ENCODE measurements at places on chromosomes 1 and 21.

GRCh38 chr1:9652379-9653209, 1.1 kb downstream of the PIK3CD start:
- peak; percentile 90 for DNase-seq

DNA sequence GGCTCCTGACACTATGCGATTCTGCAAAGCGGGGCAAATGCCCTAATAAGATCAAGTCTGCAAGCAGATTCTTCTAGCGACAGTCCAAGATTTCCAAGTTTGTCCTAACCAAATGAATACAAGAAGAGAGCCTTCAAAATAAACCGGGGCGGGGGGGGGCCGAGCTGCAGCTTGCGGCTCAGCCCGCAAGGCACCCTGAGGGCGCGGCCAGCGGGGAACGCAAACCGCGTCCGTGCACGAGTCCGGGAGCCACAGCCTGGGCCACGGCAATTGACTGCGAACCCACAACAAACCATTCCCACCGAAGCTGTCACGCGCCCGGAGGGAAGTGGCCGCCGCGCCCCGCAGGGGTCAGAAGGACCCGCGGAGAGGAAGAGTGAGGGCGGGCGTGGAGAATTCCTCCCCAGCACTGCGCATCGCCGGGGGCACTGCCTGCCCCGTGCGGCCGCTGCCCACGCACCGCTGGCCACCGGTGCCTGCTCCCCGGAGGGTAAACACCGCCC, 687 bp downstream of the TGFBR3 start:
- DNase-seq: peak; percentile 69

DNA sequence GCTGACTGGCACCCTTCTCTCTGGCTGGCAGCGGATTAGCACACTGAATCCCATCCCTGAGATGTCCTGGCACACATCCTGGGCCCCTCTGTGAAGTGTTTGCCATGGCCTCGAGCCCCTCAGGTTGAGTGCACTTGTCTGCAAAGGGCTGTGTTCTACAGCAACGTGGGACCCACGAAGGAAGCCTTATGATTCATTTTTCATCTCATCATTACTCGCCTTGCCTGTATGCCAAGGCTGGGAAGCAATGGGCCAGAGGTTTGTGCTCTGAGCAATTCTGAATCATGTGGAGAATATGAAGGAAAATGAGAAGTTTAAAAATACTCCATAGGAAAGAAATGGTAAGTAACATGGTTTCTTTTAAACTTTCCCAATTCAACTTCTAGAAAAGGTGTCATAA, 124.8 kb upstream of the LMO4 start:
- DNase-seq: no peak

DNA sequence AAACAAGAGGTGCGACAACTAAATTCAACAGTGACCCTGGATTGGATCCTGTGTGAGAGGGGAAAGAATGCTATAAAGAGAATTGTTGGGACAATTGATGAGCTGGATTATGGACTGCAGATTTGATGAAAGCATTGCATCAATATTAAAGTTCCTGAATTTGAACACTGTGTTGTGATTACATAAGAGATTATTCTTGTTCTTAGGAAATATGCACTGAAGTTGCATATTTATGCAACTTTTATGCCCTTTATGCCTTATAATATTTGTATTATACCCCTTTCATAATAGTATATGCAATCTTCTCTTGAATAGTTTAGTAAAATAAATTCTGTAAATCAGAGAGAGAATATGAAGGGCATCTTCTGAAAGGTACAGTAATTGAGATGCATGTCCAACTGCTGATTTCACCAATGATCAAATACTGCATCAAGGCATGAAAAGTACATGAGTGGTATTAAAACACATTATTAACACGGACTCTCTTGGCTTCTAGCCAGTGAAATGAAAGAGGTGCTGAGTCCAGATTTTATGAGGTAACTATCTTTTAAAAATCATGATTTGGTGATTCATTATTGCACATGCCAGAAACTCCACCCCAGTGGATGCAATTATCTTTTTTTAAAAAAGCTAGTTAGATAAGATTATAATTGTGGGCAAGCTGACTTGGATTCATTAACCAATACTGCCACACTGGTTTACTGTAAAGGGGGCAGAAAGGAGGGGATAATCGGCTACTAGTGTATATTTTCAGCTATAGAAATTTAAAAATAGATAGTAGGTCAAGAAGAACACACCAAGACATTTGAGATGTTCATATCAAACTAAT, 19.9 kb upstream of the LPAR3 start:
- DNase-seq: no peak

DNA sequence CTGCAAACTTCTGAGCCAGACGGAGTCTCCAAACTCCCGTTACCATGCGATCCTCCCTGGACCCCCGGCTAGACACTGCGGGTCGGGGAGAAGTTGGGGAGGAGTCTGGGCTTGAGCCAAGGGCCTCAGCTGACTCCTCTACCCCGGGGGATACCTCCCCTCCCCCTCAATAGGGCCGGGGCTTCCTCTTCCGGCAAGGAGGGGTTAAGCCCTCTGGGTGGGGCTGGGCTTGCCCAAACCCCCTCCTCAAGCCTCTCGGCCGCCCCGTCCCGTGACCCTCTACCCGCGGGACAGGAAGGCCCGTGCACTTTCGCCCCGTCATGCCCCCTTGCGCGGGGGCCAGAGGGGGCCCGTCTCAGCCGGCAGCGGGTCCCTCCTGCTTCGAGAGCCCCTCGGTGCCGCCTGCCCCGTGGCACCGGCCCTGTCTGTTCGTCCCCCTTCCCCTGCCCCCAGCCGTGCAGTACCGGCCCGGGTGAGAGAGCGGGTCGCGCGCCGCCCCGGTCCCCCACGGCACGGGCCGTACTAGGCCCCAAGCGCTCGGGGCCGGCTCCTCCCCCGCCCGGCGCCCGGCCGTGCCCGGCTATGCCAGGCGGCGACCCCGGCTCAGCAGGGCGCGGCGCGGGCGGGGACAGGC, 652 bp downstream of the ARL8A start:
- DNase-seq: no peak

DNA sequence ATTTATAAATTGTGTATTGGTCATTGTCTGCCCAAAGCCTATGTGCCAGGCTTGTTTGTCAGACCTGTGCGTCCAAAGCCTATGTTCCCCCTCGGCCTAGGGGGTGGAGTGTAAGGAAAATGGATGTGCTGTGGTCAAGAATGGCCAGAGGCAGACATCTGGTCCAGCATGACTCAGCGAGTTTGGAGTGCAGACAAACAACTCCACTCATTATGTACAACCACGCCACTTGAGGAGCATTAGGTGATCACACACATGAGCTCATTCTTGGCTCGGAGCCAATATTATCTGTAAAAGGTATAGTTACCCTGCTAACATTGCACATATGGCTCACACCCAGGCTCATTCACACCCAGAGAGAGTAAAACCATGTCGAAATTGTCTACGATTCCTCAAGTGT, 1047.6 kb upstream of the ADGRL4 start:
- DNase-seq: no peak

DNA sequence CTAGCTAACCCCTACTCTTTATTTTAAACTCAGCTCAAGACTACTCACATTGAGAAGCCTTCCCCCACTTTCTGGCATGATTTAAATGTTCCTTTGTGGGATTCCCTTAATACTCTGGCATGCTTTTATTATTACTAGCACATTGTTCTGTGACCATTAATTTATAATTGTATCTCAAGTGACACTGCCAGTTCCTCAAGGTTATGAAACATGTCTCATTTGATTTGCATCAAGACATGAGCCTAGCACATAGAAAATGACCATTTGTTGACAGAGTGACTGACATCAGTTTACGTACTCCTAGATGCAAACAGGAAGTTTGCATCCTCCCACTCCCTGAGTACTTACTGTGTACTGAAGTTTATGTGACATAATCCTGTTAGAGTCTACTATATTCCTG, 15.2 kb downstream of the RGS4 start:
- DNase-seq: no peak

- DNase-seq: peak; percentile 13
Measured at GRCh38 chr1:174157157-174157806, 2.0 kb upstream of the RABGAP1L start.

DNA sequence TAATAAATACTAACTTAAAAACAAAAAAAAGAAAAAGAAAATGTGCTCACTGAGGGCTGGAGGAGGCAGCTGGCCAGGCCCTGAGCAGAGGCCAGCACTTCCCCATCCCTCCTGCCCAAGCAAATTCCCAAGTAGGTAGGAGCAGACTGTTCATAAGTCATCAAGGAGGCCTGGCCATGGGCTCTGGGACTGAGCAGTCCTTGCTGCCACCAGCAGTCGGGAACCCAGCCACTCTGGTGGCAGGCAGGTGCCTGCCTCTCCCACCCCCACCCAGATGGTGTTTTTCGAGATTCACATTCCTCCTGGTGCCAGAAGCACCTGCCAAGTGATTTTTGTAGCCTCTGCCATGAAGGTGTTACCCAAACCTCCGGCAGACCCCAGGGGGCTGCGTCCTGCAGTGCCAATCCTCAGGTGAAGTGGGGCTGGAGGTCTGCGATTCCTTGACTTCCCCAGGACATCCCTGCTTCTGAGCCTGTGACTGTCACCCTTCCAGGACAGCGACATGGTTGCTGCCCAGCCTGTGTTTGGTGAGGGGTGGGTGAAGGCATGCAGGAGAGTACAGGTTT, 204.2 kb upstream of the TMEM51 start:
- DNase-seq: no peak

GRCh38 chr1:65193129-65193695, 45.2 kb downstream of the AK4 start:
- no peak for DNase-seq

GRCh38 chr21:33686386-33686785, 44.1 kb downstream of the ITSN1 start:
- DNase-seq: no peak

DNA sequence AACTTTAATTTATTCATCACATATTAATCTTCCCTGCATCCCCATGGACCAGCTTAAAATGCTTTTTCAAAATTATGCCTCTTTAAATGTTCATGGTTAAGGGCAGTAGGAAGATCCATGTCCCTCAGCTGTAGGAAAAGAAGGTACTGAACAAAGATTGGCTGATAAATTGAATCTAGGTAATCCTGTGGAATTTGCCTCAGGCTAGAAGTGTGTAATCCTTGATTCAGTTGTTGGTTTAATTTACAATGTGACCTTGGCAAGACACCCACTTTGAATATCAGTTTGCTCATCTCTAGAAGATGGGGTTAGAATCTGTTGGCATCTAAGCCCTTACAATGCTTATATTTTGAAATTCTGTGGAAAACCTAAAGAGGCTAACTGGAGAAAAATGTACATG, 6.1 kb downstream of the TTC4 start:
- no peak for DNase-seq

DNA sequence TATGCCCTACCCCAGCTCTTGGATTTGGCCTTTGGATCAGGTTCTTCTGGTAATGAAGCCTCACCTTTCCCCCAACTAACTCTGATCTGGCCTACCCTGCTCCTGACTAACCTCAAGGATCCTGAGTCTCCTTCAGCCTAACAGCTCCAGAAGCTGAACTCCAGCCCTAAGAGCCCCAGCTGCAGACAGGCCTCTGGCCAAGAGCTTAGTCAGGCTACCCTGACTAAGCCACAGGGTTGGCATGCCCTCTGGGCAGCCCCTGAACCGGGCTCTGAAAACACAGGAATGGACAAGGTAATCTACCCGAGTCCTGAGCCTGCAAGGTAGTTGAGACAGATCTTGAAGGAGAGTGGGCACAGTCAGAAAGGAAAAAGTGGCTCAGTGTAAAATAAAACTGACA, 29.4 kb downstream of the COA7 start:
- no peak for DNase-seq

DNA sequence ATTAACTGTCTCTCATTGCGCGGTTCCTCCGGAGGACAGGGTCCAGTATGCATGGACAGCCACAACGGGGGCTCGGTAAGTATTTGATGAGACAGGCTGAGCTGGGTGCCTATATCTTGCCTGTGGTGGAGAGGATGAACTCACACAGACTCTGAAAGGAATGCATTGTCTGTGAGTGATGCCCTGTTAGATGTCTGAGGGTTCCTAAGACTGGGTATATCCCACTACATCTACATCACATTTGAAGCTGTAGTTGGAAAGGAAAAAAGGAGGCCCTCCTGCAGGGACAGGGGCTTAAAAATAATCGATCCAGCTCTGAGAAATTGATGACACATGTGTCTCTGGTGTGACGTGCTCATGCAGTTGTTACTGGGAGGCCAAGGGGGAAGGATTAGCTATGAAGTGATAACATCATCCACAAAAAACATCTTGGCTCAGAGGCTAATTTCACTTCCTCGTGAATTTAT, 1.9 kb downstream of the ADARB1 start:
- DNase-seq: no peak

GRCh38 chr1:44894591-44894990, 51.5 kb upstream of the PTCH2 start:
- no peak for DNase-seq

- no peak for DNase-seq
Measured at GRCh38 chr1:223235091-223235490, 92.0 kb upstream of the TLR5 start.

DNA sequence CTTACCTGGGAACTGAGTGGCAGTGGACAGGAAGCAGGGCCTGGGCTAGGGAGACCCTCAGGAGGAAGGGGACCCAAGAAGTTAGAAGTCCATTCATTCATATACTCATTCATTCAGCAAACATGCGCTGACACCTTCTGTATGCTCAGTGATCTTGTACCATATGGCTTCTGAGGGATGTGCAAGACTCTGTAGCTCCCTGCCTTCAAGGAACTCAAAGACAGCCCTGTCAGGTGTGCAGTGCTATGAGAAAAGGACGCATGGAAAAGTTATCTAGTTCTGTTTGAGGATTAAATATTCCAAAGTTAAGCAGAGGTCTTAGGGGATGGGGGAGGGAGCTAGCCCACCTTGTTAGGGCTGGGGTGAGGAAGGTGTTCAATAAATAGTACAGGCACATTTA, 12.5 kb downstream of the DMAP1 start:
- DNase-seq: no peak

- no peak for DNase-seq
Measured at GRCh38 chr1:45979778-45980176, 152.7 kb downstream of the PIK3R3 start.

GRCh38 chr1:30343562-30343961, 379.8 kb downstream of the MATN1 start:
- no peak for DNase-seq

- no peak for DNase-seq
Measured at GRCh38 chr1:231603598-231604275, 22.9 kb upstream of the DISC1 start.

GRCh38 chr1:16882986-16883385, 12.8 kb upstream of the RNU1-2 start:
- no peak for DNase-seq

- DNase-seq: no peak
Measured at GRCh38 chr21:32189688-32190483, 89.0 kb downstream of the MIS18A start.
